ENCODE measurements at places on chromosomes 6 and 20. TPM values are rescaled to one million over a fixed set of nuclear protein-coding genes. Genes with fewer than 3 reads are reported as not detected.

DNA sequence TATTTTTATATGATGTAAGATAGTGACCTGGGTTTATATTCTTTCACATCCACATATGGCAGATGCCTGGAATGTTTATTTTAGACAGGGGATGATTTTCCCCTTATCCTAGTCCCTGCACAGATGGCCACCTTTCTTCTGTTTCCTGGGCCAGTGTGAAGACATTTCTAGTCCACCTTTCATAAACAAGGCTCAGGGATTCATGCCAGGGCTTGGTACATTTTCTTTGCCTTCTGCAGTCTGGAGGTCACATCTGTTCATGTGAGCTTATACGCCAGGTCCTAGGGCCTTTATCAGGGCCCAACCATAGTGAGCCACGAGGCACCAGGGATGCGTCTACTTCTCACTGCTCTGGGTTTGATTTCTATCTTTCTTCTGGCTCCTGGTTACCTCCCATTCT lies 38.0 kb upstream of the ERVFRD-1 start:
- DNase-seq: no peak

GRCh38 chr20:50333812-50334211 lies 143.2 kb downstream of the CEBPB start:
- peak; percentile 92 for DNase-seq

GRCh38 chr6:30828027-30828962 lies 56.0 kb upstream of the DDR1 start:
- peak; percentile 90 for DNase-seq

DNA sequence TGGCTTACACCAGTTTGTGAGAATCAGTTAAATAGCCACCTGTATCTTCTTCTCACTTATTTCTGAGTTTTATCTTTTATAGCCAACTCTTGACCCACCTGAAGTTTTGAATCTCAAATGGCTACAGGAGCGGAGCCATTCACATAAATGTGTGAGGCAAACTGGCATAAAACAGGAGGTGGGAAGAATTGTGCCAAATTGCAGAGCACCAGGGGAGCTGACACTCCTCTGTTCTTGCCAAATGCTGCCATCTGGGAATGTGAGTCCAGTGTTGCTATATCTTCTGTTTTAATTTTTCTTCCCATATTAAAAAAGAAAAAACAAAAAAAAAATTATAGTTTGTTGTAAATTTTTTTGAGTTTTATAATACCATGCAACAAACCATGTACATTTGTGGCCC lies 17.0 kb upstream of the RNF146 start:
- DNase-seq: no peak

DNA sequence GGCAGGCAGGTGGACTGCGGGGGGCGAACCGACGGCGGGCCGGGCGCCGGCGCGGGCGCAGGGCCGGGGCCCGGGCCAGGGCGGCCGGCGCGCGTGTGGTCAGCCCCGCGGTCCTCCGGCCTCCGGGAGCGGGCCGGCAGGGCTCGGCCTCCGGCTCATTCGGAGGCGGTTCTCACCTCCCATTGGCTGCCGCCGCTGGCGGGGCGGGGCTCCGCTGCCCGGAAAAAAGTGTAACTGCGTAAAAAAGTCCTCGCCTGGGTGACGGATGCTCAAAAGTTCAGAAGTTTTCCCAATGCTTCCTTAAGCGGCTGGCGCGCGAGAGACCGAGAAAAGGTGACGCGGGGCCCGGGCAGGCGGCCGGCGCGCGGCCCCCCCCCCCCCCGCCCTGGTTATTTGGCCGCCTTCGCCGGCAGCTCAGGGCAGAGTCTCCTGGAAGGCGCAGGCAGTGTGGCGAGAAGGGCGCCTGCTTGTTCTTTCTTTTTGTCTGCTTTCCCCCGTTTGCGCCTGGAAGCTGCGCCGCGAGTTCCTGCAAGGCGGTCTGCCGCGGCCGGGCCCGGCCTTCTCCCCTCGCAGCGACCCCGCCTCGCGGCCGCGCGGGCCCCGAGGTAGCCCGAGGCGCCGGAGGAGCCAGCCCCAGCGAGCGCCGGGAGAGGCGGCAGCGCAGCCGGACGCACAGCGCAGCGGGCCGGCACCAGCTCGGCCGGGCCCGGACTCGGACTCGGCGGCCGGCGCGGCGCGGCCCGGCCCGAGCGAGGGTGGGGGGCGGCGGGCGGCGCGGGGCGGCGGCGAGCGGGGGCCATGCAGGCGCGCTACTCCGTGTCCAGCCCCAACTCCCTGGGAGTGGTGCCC lies at the start of gene FOXC1:
Gene FOXC1, plus strand, starts transcription at position 268 of the 849 bp plus-strand sequence. Its CDS starts 531 bp downstream, at position 799.
- peak; percentile 94 for DNase-seq

- no peak for DNase-seq
Observed at GRCh38 chr6:14021449-14021848, 96.1 kb upstream of the CD83 start.

The SLC44A4 gene
- polyA plus RNA-seq: 0.14 TPM

The DOK5 gene
- 2.8 TPM for polyA plus RNA-seq

Measured in IMR-90 (cell line).